B cell (primary cell): ENCODE measurements at places on chromosomes 4 and X. TPM values are rescaled to one million over a fixed set of nuclear protein-coding genes. Genes with fewer than 3 reads are reported as not detected.

The TMEM255A gene
- total RNA-seq, result 0.15 and 0.25 TPM in 2 replicates

The HPRT1 gene
- total RNA-seq, result 19.5 and 22.7 TPM in 2 replicates

The EREG gene
- total RNA-seq, result not detected in 2 replicates

The FRMPD4 gene
- total RNA-seq, result not detected in 2 replicates

The REELD1 gene
- total RNA-seq, result 2.6 and 6.0 TPM in 2 replicates

The FREM3 gene
- not detected in 2 replicates for total RNA-seq

The UCP1 gene
- not detected in 2 replicates for total RNA-seq

The SLIT2 gene
- 0.27 TPM in 1 of 2 replicates, not detected in the other for total RNA-seq

The ZDHHC15 gene
- not detected in 2 replicates for total RNA-seq

The ESX1 gene
- total RNA-seq, result not detected in 2 replicates

The RHOH gene
- total RNA-seq, result 187 and 209 TPM in 2 replicates

GRCh38 chr4:8590546-8590880 lies 2.1 kb upstream of the CPZ start:
- no peak overlapping the region for H3K4me3 ChIP-seq
- H3K36me3 ChIP-seq, result no peaks in the 10 kb centered on the region
- H3K4me1 ChIP-seq, result no peaks in the 10 kb centered on the region
- no peaks in the 10 kb centered on the region for H3K27me3 ChIP-seq
- no peak for DNase-seq

DNA sequence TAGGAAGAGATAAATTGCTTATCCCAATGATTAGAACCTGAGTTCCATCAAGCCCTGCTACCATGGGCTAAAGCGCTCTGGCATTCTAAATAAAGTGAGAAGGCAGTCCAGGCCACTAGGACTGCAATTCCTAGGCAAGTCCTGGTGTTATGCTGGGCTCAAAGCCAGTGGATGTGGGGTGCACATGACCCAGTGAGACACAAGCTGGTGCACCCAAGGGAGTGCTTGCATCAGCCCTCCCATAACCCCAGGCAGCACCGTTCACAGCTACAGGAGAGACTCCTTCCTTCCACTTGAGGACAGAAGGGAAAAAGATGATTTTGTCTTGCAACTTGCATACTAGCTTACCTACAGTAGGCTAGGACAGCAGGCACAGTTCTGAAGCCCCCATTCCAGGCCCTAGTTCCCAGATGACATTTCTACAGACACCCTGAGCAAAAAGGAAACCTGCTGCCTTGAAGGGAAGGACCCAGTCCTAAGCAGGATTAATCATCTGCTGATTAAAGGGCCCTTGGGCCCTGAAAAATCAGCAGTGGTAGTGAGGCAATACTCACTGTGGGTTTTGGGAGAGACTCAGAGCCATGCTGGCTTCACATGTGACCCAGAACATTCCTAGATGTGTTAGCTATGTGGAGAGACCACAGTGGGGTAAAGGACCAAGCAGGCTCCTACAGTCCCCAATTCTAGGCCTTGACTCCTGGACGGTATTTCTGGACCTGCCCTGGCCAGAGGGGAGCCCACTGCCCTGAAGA lies 77.8 kb downstream of the KLHL13 start:
- no peak overlapping the region for H3K27ac ChIP-seq
- H3K4me1 ChIP-seq, result no peaks in the 10 kb centered on the region
- H3K27me3 ChIP-seq, result no peaks in the 10 kb centered on the region

DNA sequence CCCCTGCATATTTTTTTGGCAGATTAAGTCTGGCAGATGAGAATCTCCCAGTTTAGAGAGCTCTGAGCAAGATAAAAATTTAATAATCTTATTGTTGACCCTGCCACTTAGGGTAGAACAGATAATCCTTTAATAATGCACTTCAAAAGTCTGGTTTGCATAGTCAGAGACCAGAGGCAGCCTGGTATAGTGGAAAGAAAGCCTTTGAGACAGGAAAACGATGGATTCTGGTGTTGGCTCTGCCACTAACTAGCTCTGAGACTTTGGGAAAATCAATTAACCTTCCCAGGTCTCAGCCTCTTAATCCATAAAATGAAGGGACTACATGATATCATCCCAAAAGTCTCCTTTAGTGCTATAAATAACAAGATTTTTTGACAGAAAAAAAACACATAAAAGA lies 824.5 kb downstream of the STIM2 start:
- no peak overlapping the region for H3K27ac ChIP-seq
- H3K4me1 ChIP-seq, result no peaks in the 10 kb centered on the region
- no peaks in the 10 kb centered on the region for H3K36me3 ChIP-seq
- no peaks in the 10 kb centered on the region for H3K27me3 ChIP-seq
- no peak overlapping the region for H3K4me3 ChIP-seq
- no peak for DNase-seq

GRCh38 chrX:40543661-40544328 lies 37.0 kb upstream of the ATP6AP2 start:
- H3K4me3 ChIP-seq, result no peak overlapping the region
- H3K36me3 ChIP-seq, result no peaks in the 10 kb centered on the region
- H3K27ac ChIP-seq, result no peak overlapping the region
- DNase-seq, result peak; percentile 60

DNA sequence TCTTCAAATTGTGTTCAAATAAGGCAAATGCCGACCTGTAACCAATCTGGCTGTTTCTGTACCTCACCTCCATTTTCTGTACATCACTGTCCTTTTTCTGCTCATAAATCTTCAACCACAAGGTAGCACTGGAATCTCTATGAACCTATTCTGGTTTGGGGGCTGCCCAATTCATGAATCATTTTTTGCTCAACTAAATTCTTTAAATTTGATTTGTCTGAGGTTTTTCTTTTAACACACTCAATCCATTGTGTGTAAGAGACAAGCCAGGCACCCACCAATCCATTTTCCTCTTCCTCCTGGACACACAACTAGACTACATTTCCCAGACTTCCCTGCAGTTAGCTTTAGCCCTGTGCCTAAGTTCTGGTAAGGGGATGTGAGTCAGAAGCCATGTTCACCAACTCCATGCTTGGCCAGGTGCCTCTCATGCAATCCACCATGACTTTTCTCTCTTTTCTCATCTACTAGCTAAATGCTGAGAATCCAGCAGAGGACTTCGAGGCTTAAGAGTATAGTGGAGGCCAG lies 193.2 kb upstream of the KLF3 start:
- no peaks in the 10 kb centered on the region for H3K4me1 ChIP-seq
- no peak for DNase-seq
- no peak overlapping the region for H3K4me3 ChIP-seq
- no peak overlapping the region for H3K27ac ChIP-seq
- H3K27me3 ChIP-seq, result no peaks in the 10 kb centered on the region

GRCh38 chr4:25174674-25175073 lies 14.4 kb upstream of the SEPSECS start:
- H3K27me3 ChIP-seq, result no peaks in the 10 kb centered on the region
- no peak overlapping the region for H3K4me3 ChIP-seq
- H3K27ac ChIP-seq, result no peak overlapping the region
- H3K36me3 ChIP-seq, result peaks cover 5% of the 10 kb centered on the region
- no peak for DNase-seq

- DNase-seq, result no peak
- H3K27me3 ChIP-seq, result no peaks in the 10 kb centered on the region
- no peak overlapping the region for H3K27ac ChIP-seq
- H3K4me1 ChIP-seq, result no peaks in the 10 kb centered on the region
- H3K4me3 ChIP-seq, result no peak overlapping the region
Measured at GRCh38 chr4:22744478-22745062, 51.8 kb downstream of the GBA3 start.

DNA sequence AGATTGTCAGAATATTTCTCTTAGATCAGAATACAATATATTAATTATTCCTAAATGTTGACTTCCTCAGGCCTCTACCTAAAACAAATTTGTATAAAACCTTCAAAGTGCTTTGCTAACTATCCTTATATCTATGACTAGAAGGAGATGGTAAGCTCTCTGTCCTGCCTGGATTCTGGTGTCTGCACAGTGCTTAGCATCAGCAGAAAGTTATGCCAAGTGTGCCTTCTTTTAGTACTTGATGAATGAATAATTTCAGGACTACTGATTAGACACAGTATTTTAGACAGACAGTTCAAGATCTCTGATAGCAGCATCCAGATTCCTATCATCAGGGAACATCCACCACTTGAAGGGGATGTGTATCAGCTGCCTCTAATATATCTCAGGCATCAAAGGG lies 242.4 kb upstream of the TLL1 start:
- H3K4me1 ChIP-seq, result no peaks in the 10 kb centered on the region
- no peaks in the 10 kb centered on the region for H3K36me3 ChIP-seq
- no peak for DNase-seq
- no peaks in the 10 kb centered on the region for H3K27me3 ChIP-seq
- no peak overlapping the region for H3K4me3 ChIP-seq

DNA sequence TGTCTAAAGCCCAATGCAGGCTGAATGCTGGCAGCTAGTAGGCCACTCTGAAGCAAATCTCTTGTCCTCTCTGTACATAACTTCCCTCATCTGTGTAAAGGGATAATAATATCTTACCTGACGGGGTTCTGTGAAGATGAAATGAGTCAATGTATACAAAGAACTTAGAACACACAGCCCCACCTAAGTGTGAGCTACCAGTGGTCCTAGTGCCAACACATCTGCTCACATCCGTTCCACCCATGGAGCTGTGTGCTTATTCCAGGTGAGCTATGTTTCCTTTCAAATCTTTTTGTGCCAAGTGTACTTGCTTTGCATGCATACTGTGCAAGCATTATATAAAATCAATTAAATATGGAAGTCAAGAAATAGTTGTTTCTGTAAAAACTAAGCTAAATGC lies 116.4 kb downstream of the TSPAN5 start:
- H3K36me3 ChIP-seq, result no peaks in the 10 kb centered on the region
- H3K4me3 ChIP-seq, result no peak overlapping the region
- DNase-seq, result no peak
- no peaks in the 10 kb centered on the region for H3K4me1 ChIP-seq

DNA sequence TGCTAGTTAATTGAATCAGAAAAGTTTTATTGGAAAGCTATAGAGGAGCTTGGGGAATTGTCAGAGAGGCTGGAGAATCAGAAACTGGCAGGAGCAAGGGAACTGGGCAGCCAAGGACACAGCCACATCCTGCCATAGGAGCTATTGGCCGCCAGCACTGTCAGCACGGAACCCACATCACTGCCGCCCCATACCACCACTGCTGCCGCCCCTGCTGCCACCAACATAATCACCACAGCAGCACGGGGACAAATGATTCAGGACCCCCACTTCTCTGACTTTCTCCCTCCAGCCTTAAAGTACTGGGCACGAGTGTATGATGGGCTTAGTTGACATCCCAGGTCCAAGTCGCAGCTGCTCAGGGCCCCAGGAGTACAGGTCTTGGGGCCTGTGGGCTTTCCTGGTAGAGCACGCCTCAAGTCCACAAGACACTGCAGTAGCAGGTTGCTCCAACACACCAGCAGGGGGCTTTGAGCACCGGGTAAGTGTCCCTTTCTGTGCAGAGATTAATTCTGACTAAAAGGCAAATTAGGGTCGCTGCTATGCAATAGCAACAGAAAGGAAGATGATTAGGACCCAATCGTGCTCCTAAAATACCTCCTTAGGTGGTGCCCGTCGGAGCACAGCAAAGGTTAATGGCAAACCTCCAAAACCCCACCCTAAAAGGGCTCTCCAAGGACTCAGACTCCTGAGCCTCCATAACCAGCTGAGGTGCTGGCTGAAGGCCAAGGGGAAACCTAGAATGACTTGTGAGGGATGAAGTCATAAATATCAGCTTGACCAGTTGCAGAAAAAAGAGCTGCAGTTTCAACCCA lies 6.9 kb downstream of the PJA1 start:
- no peaks in the 10 kb centered on the region for H3K36me3 ChIP-seq
- H3K4me1 ChIP-seq, result no peaks in the 10 kb centered on the region
- no peak overlapping the region for H3K27ac ChIP-seq

DNA sequence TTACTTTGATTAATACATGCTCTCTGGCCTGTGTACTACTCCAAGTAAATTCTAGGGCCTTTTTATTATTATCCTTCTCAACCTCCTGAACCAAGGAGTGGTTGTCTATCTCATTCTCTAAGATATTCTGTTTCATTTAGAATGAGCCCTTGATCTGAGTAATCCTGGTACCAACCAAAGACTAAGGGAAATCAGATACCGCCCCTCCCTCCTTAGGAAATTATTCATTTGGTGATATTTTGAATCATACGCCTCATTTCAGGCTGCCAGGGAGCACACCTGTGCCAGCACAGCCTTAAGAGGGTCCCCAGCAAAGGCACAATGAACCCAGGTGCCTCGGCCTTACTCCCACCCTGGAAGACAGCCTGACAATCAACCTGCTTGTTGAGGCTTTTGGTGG lies 73.2 kb upstream of the STARD8 start:
- H3K27me3 ChIP-seq, result no peaks in the 10 kb centered on the region
- H3K4me3 ChIP-seq, result no peak overlapping the region
- no peaks in the 10 kb centered on the region for H3K4me1 ChIP-seq
- DNase-seq, result no peak
- H3K27ac ChIP-seq, result no peak overlapping the region

DNA sequence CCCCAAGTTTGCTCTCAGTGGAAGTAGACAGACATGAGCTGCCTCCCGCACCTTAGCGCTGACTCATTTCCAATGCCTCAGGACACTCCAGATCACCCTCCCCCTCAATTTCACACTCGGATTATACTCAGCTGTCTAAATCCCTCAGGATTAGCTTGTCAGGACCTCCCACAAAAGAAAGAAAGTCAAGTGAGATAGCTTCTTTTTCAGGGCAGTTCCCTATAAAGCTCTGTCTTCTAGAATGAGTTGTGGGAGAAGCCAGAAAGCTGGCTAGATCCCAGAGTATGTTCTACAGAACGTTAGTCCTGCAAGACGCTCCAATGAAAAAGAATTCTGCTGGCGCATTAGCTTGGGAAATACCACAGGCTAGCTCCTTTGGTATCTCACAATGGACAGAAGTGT lies 51.2 kb upstream of the MTNR1A start:
- no peak for DNase-seq
- H3K4me1 ChIP-seq, result no peaks in the 10 kb centered on the region
- no peaks in the 10 kb centered on the region for H3K36me3 ChIP-seq
- no peaks in the 10 kb centered on the region for H3K27me3 ChIP-seq

GRCh38 chr4:110197529-110198042 lies 829 bp downstream of the ELOVL6 start:
- H3K4me1 ChIP-seq, result peaks cover 19% of the 10 kb centered on the region
- DNase-seq, result peak; percentile 51
- peak overlapping the region; percentile 83 for H3K4me3 ChIP-seq
- H3K27ac ChIP-seq, result peak overlapping the region; percentile 82

DNA sequence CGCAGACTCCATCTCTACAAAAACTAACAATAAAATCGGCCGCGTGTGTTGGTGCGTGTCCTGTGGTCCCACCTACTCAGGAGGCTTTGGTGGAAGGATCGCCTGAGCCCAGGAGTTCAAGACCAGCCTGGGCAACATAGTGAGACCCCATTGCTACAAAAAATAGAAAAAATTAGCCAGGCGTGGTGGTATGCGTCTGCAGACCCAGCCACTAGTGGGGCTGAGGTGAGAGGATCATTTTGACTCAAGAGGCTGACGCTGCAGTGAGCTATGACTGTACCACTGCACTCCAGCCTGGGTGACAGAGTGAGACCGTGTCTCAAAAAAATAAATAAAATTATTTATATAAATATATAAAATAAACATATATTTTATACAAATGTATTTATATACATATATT lies 22.3 kb downstream of the ASMTL start:
- H3K27ac ChIP-seq, result no peak overlapping the region
- H3K4me3 ChIP-seq, result no peak overlapping the region
- H3K27me3 ChIP-seq, result no peaks in the 10 kb centered on the region
- H3K36me3 ChIP-seq, result no peaks in the 10 kb centered on the region
- H3K4me1 ChIP-seq, result no peaks in the 10 kb centered on the region
